ENCODE measurements at places on chromosomes 1 and 21. TPM values are rescaled to one million over a fixed set of nuclear protein-coding genes. Genes with fewer than 3 reads are reported as not detected.

DNA sequence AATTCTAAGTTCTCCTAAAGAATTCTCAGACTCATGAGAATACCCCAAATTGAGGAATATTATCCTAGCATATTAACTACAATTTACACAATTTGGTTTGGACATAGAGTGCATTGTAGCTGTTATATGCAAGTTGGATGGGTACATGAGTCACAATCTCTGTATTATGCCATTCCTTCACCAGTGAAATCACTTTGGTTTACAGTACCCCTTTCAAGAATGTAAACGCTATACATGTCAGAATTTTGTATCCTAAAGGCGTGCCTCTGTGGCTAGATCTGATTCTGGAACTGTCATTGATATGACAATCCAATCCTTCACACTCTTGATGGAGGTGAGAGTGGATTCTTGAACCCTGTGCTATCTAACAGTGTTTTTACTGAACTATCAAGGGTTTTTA lies 6.7 kb upstream of the IL10RB start:
- no peak for DNase-seq

DNA sequence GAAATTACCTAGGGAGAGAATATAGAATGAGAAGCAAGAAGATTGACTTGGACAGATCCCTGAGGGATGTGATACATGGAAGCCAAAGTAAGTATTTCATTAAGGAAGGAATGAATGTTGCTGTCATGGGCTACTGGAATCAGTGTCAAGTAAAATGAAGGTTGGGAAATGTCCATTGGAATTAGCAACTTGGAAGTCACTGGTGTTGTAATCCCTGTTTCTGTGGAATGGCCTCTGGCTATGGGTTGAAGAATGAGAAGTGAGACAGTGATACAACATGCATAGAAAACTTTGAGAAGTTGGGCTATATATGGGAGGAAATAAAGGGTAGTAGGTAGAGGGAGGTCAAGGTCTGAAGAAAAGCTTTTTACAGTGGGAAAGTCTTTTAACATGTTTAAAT lies 54.7 kb downstream of the CCDC18 start:
- no peak for DNase-seq

DNA sequence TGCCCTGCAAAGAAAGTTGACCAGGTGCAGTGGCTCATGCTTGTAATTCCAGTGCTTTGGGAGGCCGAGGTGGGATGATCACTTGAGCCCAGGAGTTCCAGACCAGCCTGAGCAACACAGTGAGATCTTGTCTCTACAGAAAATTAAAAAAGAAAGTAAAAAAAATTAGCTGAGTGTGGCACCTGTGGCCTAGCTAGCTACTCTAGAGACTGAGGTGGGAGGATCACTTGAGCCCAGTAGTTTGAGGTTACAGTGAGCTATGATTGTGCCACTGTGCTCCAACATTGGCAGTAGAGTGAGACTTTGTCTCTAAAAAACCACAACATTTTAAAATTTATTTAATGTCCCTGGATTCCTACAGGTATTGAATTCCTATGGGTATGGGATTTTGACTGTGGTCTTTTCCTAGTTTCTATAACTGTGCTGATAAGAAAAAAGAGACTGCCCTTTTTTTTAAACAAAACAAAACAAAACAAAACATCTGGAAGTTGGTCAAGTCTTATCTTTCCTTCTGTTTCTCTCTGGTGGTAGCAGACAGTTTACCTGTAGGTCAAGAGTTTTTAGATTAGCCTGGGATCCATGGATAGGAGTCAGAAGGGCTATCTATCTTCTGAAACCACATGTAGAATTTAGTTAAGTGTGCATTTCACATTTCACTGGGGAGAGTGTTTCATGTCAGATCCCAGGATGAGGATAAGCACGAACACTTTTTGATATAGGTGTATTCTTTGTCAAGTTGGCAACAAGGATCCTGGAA lies 18.8 kb downstream of the UCK2 start:
- no peak for DNase-seq

DNA sequence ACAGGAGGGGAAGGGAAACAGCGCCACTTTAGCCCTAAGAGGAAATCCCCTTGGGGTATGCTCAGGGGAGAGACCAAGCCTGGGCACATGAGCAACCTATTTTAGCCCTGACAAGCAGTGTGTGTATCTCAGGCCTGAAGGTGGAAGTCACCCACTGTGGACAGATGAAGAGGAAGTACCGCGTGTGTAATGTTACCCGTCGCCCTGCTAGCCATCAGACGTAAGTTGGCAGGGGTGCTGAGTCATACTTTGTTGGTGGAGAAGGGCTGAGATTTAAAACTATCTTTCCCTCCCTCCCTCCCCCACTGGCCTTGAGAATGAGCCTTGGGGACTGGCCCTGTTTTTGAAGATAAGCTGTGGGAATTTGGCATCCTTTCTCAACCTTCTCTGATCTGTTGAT lies 11.2 kb downstream of the AGO1 start:
- DNase-seq: no peak

- DNase-seq: no peak
Observed at GRCh38 chr1:71001624-71002023, 46.0 kb downstream of the PTGER3 start.

GRCh38 chr1:160951443-160952128 lies 3.0 kb downstream of the ITLN2 start:
- peak; percentile 79 for DNase-seq

SLC44A3 gene
- 32.0 TPM for total RNA-seq

Data from Calu3 (cell line).